ENCODE measurements at places on chromosomes 11 and 22.

DNA sequence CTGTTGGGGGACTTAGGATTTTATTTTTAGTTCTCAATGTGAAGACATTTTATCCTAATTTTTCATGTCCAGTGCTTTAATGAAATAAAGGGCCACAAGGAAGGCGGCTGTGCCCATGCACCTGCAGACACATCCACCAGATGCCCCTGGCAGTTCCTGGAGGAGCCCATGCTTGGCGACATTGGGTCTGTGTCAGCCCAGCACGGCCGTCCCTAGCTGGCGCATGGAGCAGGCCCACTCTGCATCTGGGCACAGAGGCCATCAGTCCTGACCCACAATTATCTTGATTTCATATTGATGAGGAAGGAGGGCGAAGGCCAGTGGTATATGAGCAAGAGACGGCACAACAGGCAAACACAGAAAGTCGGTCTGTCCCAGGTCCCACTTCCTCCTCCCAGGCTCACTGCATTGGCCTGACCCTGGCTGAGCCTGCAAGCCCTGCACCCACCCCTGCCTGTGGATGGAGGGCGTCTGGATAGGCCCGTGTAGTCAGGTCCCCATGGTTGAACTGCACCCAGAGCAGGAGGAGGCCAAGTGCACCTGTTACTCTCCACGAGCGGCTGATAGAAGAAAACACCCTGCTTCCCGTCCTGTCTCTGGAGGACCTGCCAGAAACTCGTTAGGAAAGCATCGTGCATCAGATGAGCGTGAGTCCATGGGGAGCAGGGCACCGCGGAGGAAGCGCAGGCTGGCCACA is 296.9 kb downstream of the BRD1 start:
- DNase-seq, result no peak

DNA sequence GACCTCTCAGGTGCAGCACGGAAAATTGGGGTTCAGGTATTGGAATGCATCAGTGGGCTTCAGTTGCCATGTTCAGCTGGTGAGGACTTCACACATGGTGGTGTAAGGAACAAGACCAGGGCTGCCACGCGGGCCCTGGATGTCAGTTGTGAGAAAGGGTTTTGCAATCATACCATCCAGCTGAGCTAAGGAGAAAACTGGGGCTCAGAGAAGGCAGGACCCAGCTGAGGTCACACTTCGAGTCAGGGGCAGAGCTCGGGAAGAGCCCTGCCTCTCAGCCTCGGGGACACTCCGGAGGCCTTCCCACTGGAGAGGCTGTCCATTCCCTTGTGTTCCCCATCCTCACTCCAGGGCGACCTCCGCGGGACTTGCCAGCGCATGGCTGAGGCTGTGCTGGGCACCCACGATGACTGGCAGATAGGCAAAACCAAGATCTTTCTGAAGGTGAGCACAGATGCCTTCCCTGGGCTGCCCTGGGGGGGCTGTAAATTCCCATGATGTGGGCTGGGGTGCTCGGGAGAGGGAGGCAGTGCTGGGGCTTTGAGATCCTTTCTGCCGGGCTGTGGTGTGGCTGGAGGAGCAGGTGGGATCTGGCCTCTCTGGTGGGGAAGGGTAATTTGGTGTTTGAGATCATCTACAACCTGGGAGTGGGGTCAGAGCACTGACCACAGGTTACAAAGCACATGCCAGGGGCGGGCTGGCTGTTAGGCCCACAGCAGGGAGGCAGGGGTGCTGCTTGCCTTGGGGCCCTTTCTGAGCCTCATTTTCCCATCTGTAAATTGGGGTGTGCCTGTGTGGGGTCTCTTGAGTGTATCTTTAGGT is 47.2 kb downstream of the MYO7A start:
- no peak for DNase-seq

DNA sequence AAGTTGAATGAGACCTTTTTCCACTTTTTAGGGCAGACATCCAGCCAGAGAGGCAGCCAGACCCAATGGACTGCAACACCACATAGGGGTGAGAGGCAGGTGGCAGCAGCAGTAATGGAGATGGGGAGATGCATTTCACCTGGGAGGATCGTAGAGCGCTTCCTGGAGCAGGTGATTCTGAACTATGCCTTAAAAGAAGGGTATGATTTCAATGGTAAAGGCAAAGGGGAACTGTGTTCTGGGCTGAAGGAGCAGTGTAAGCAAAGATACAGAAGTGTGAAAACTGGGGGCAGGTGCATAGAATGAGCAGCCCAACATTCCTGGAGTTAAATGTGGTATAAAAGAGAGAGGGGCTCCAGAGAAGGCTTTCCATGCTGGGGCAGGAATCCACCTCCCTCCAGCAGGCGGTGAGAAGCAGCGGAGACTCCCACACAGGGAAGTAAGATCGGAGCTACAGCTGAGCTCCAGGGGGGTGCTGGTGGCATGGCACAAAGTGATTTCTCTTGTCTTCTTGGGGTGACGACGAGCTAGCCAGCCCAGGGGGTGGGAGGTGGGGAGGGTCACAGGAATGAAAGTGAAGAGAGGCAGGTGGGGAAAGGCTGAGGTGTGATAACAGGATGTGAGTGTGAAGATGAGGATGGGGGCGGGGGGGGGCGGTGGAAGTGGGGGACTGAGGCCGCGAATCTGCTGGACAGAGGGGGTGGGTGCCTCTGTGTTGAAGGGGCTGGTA is 4.3 kb upstream of the SERHL2 start:
- no peak for DNase-seq

DNA sequence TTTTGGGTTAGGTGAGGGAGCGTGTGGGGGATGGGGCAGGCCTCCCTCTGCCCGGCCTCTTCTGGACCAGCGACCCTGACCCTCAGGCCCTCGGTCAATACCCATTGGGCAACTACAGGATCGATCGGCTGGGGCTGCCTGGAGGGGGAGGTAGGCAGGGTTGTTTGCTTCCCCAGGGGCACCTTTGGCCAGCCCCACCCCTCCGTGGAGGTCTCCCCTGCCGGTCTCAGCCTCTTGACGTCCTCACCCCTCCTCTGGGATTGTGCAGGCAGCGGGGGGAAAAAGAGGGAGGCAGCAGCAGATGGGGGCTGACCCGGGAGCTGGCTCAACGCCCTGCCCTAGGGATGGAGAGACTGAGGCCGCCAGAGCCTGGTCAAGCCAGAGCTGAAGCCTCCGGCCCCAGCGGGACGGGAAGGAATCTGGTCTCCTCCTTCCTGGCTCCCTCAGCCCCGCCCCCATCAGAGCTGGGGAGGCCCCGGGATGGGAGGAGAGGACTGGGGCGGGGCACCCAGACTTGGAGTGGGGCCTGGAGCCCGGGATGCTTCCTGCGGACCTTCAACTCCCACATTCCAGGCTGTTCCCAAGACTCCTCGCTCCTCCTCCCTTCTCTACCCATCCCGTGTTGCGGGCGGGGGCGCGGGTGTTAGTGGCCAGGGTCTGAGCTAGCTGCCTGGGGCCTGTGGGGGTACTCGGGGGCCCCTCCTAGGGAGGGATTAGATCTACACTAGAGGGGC is 14.4 kb upstream of the CDC42EP1 start:
- peak; percentile 93 for DNase-seq

- DNase-seq, result no peak
These were observed 312.2 kb upstream of the MTNR1B start for GRCh38 chr11:92657226-92657625.

GRCh38 chr11:76791861-76792260 is 8.7 kb downstream of the TSKU start:
- DNase-seq, result peak; percentile 49

GRCh38 chr11:48073031-48073861 is 92.9 kb downstream of the PTPRJ start:
- no peak for DNase-seq

GRCh38 chr11:19813158-19813879 is 100.7 kb downstream of the NAV2 start:
- DNase-seq, result no peak

DNA sequence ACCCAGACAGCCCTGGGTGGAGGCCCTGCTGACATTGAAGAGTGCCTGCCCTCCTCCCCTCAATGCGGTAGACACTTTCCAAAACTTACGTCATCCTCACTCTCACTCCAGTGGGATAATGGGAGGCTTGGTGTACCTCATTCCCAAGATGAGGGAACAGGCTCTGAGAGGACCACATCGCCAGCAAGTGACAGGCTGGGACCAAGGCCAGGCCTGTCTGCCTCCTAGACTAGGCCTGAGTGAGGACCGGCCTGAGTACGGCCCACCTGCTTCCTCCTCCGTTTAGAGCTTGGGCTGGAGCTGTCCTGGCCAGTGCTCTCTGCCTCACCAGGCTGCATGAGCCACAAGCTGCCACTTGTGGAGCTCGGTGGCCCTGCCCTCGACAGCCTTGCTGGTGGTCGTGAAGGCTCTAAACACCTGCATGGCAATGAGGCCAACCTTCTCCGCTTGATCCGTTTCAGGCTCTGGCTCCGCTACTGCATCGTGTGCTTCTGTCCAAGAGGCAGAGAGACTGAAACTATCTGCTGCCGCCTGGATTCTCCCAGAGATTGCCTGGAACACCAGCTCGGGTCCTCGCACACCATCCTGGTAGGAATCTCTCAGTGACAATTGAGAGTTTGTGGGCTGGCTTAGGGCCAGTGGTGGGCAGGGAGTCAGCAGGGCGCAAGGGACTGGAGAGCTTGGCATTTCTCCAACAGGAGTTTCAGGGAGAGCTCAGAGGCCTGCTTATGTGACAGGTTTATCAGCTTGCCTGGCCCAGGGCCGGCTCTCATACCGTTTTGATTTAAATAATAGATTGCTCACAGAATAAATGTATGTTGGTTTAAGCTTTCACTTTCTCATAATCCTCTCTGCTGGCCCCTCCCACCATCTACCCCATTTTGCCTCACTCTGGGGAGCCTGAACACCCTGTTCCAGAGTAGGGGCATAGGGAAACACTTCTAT is 9.4 kb downstream of the LRRC75B start:
- DNase-seq, result no peak

Measured in Peyer's patch (tissue), 4 donors.